ENCODE measurements at places on chromosomes 4 and X.

DNA sequence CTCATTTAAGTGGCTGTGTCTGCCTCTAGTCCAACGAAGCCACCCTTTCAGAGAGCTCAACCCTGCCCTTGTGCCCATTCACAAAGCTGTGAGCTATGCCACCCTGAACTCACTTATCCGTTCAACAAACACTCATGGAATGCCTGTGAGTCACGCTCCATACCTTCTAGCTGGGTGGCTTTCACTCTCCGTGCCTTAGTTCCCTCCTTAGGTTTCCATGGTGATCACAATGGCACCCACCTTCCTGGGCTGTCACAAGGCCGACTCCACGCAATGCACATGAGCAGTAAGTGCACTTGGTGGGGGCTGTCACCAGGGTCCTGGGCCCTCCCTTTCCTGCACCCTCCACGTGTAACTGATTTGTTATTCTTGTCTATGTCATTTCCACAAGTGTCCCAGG lies 37.2 kb upstream of the PPP2R2C start:
- DNase-seq: no peak

DNA sequence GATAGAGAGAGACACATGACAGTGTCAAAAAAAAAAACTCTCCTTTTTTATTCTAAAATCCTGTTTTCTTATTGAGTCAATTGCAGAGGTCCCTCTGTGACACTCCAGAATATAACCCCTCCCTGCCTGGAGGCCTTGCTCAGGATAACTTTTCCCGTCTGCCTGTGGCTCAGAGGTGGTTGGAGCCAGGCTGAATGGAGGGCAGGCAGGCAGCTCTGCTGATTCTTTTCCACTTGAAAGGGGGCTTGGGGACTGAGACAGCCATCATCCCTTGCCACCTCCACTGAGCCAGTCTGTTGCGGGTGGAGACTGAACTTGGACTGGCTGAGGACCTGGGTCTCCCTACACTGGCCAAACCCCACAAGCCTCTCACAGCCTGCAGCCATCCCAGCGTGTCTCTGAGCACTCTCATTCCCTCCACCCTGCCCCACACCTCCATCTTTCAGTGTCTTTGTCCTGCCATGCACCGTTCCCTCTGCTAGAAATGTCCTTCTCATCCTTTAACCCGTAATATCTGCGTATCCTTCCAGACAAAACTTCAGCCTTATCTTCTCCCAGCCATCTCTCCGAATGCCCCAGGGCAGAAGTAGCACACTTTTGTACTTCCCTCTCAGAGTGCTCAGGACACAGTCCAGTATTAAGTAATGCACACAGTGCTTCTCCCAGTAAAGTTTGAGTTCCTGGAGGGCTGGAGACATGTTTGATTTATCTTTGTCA lies 139.9 kb downstream of the CHIC2 start:
- no peak for DNase-seq

GRCh38 chr4:1361431-1361830 lies 14.4 kb downstream of the UVSSA start:
- no peak for DNase-seq

- no peak for DNase-seq
Observed at GRCh38 chr4:2913168-2913567, 50.0 kb downstream of the NOP14 start.
